ENCODE measurements at places on chromosomes 3 and 15.

GRCh38 chr3:130707902-130708601 is 38.6 kb downstream of the PIK3R4 start:
- DNase-seq = peak; percentile 78

DNA sequence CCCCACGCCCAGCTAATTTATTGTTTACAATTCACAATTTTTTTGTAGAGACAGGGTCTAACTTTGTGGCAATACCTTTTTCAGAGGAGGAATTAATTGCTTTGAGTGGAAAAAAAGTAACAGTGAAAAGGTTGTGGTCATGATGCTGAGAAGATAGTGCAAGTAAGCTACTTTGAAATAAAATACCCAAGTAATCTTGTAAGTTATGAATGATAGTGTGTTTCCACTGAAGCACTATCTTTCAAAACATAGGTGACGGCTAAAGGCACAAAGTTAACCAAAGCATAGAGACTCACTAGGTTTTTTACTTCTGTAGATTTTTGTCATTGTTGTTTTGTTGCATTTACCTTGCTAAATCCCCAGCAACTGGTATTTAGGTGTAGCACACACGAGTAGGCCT is 101.2 kb upstream of the C15orf61 start:
- no peak for DNase-seq

DNA sequence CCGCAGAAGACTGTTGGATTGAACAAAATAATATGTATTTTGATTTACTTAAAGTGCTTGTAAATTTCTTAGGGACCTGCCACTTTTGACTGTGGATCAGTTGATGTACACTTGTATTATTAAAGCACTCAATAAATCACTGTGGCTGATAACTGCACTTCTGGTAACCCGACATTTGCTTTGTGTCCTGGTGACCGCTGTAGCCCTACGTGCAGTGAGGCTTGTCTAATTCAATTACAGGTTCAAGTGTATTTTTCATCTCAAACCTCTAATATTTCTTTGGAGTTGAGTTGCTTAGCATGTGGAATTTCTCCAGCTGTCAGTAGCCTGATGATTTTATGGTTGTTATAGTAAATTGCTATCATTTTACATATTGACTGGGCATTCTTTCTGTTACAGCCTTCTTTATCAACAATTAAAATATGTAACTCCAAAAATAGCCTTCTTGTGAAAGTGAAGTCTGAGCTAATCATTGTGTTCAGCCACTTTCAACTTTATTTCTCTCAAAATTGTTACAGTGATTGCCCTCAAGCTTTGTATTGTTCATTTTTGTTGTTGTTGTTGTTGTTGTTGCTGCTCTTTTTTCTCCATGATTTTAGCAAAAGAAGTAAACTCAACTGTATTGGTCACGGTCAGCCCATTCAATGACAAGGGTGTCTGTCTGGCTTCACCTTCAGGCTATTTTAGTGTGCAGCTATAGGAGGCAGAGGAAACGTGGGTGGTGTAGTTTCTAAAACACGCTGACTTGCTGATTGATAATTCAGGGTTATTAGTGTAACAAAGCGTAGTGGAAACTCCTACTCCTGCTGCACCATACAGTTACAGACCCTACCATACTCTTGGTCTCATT is 215.1 kb upstream of the UBE2E1 start:
- DNase-seq = no peak

DNA sequence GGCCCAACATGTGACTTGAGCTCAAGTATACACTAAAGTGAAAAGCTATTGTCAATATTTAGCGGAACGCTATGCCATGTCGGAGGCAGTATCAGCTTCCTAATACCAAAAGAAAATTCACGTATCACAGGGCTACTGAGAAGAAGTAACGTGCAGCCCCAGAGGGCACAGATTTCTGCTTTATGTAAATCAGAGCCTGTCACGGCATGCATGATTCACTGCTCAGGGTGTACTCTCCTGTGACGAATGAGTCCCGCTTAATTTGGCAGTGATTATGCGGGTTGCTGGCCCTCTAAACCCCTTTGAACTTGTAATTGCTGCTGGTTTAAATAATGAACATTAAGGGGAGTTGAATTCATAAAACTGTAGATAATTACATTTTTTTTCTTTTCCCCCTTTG is 85.3 kb downstream of the MEIS2 start:
- DNase-seq = no peak

DNA sequence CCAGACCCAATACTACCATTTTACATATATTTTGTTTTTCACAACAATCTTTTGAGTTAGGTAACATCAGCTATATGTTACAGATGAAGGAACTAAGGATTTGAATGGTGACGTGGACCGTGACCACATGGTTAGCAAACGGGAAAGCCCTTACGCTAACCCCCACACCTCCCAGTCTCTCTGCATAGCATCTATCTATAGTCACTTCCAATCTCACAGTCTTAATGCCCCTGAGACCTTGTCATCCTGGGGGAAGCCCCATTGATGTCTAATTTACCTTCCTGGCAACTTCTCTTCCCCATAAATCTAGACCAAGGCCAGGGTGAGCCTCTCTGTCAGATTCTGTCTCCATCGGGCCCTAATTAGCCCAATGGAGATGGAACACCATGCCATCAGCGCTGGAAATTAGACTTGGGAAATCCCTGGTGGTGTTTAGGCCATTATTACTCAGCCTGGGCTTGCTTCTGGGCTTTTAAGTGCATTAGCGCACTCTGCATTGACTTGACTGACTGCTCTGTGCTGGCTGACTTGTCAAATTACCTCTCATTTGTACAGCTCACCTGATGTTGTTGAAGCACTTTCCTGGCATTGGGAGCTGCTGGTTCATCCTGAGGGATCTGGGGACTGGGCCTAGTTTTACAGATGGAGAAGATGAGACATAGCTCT is 34.0 kb upstream of the SH3GL3 start:
- no peak for DNase-seq

GRCh38 chr15:56251315-56252095 is 7.8 kb upstream of the RFX7 start:
- DNase-seq = no peak

DNA sequence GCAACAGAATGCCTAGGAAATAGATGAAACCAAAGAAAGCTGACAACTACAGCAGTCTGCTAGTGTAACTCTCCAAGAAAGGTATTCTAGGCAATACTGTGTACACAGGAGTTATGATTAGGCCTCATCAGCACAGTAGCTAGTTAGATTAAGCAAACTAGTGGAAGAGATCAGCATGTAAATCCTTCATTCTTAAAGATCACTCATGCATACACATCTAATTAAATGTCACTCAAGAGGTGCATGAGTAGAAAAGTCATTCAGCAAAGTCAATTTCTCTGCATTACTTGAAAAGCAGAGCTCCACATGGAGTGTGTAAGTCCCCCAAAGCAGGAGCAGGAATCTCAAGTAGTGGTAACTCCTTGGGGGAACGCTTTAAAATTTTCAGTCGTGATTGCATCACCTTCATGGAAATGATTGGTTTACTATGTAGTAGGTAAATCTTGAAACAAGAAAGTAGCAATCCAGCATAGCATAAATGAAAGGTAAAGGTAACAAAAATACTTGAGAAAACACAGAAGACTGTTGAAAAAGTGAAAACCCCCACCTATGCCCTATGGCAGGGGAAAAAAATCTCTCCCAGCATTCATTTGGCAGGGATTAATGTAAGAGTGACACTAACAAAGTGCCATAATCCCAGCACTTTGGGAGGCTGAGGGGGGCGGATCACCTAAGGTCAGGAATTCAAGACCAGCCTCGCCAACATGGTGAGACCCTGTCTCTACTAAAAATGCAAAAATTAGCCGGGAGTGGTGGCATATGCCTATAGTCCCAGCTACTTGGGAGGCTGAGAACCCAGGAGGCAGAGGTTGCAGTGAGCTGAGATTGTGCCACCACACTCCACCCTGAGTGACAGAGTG is 29.4 kb upstream of the PPIB start:
- DNase-seq = no peak

DNA sequence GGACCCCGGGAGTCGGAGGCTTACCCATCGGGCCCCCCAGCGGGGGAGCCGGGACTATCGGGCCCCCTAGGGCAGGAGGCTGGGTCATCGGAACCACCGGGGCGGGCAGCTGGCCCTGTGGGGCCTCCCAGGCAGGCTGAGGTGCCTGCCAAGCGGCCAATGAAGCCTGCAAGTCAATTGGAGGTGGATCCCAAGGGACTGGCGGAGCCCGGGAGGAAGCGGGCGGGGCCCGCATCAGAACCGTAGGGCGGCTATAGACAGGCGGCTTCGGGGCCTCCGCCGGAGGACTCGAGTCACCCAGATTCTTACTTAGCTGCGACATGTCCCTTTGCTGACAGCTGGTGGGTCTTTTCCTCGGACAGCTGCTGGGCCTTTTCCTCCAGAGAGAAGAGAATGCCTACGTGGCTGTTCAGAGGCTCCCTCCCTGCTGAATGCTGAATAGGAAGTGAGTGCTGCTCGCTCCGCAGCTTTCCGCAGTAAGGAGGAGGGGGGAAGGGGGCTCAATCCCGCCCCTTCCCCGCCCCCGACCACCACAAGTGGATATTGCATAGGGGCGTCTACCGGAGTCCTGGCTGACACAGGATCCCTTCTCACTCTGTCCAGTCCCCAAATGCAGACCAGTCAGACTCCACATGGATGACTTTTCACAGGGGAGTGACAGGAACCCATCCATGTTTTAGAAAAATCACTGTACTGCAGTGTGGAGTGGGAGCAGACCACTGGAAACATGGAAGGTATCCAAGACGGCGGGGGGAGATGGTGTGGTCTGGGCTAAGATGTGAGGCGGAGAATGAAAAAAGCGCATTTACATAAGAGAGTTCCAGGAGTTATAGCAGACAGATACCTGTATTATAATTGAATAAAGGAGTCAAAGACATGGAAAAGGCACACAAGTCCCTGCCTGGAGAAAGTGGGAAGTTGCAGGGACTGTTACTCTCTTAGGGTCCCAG is at the start of gene MAGEL2:
Gene MAGEL2, minus strand, starts transcription at position 447 of the 950 bp plus-strand sequence. Its CDS starts 125 bp downstream, at position 322.
- no peak for DNase-seq

GRCh38 chr3:114299421-114299820 is 5.6 kb downstream of the TIGIT start:
- peak; percentile 7 for DNase-seq

DNA sequence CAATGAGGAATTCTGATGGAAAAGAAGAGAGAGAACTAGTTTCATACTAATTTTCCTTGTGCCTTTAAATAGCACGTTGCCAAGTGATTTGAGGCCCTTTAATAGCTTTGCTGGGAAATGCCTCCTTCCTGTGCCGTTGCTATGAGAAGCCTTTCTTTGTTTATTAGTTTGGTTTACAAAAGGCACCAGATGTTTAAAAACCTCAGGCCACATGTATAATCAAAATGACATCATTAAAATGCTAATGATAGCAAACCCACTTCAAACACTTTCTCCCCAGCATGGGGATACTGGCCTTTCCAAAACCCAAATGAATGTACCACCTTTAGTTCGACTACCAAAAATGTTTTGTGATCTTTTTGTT is 50.0 kb upstream of the TBC1D23 start:
- no peak for DNase-seq

DNA sequence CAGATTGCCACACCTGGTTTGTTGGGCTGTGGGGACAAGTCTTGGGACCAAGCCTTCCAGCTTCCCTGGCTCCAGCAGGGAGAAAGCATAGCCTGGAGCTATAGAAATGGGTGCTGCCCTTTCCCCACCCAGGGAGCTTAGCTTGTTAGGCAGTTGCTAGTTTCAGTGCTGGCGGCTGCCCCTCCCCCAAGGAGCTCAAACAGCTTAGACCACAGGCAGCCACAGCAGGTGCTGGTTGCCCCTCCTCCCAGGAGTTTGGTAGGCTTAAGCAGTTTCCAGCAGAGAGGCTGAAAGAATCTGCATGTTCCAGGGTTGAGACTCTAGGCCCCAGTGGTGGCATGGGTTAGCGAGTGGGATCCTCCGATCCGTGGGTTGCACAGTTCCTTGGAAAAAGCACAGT is 889.7 kb downstream of the IGSF11 start:
- DNase-seq = no peak

- peak; percentile 86 for DNase-seq
These were observed 131.2 kb downstream of the RAP2B start for GRCh38 chr3:153293265-153293664.

DNA sequence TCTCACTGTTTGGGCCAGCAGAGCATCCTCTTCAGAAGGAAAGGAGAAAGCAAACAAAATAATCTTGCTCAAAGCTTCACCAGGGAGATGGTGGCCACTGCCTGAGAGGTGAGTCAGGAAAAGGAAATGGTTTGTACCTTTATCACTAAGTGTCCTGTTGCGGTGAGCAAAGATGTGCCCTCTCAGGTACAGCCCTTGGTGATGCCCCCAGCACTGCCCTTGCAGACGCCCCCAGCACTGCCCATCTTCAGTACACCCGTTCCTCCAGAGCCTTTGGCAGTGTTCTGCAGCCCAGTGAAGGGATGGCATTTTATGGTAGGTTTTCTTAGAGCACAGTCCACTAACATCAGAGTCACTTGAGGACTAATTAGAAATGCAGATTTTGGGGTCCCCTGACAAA is 92.3 kb downstream of the ZNF621 start:
- no peak for DNase-seq

DNA sequence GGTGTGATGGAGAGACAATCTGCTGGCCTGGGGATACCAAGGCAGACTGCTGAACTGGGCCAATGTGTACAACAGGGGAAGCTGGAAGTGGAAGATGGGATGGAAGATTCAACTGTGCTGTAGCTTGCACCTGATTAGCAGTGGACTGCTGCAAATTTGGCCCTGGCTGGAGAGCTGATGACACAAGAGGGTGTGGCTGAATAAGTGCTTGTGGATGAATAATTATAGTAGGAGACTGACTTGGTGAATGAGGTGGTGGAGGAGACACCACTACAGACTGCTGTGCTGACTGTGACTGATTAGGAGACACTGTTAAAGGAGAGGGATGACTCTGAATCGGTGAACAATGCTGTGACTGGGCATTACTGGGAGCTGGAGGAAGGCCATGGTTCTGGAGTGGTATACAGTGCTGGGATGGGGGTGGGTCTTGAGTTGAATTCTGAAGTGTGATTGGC is 52.5 kb downstream of the PHC3 start:
- peak; percentile 17 for DNase-seq

DNA sequence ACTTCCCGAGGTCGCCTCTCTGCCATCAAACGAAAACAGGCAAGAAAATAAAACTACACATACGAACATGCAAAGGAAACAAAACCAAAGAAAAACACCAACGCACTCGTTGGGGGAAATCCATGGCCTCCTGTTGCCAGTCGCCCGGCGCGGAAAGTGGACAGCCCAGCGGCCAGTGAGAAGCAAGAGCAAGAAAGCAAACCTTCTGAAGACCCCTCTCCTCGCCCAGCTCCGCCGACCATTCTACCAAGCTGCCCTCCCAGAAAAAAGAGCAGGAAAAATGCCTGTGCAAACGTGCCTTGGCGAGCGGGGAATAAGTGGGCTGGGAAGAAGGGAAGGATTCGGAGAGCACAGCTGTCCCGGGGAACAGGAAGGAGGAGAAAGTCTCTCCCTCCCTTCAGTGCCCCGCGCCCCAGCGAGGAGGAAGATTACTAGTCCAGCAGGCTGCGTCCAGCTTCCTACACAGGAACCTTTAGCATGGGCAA is 802 bp upstream of the NECTIN3 start:
- peak; percentile 64 for DNase-seq

DNA sequence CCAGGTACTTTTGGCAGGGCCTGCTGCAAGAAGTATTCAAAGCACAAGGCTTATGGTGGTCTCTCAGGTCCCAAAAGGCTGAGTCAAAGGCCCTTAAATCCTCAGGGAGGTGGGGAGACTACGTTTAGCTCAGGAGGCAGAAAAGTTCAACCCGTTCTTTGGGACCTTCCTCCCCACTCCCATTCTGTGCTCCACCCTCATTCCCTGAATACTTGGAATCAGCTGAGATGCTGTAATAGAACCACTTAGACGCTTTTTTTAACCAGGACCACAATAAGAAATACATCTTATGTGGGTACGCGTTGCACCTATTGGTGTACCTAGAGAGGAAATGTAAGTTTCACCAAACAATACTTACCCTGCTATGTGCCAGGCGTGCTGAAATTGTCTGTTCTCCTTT is 58.0 kb downstream of the FAM174B start:
- no peak for DNase-seq

- DNase-seq = no peak
These were observed 239.9 kb upstream of the NAALADL2 start for GRCh38 chr3:174619239-174619638.

Data from suppressor macrophage treated with lipopolysaccharide for 1 hour (primary cell).